Left lobe of liver (tissue), 2 donors: ENCODE measurements at places on chromosomes 1 and 21. TPM values are rescaled to one million over a fixed set of nuclear protein-coding genes. Genes with fewer than 3 reads are reported as not detected.

GRCh38 chr1:46735708-46736324 is 16.9 kb upstream of the EFCAB14 start:
- DNase-seq, result no peak

DNA sequence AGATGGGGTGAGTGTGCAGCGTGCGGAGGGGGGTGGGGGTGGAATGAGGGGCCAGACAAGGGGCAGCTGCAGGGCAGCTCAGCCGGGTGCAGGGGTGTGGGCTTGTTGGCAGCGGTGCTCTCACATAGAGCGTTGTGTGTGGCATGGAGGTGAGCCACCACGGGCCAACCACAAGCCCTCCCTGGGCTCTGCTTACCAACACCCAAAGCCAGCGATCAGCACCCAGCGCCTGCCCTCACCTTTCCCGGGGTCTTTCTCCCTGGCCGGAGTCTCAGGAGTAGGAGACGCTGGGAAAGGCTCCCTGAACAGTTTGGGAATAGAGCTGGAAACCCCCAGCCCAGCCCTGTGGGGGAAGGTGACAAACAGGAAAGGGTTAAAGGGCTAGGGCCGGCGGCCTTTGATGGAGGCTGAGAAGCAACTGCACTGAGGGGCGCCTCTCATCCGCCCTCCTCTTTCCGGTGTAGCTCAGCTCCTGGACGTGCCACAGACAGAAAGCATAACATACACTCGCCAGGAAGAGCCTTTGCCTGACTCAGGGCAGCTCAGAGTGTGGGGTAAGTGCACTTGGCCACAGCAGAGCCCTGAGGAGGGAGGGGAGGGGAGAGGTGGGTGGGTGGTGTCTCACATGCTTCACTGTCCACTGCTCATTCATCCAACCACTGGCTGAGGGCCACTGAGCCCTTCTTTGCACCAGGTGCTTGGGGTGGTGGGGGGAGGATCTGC is 577 bp downstream of the IKBKE start:
- no peak for DNase-seq

The VSIG8 gene
- total RNA-seq, result not detected

GRCh38 chr1:55640708-55641473 is 425.7 kb upstream of the USP24 start:
- no peak for DNase-seq

GRCh38 chr1:205505076-205505729 is 734 bp downstream of the CDK18 start:
- no peak for DNase-seq

The KRTAP6-1 gene
- not detected for total RNA-seq

The RNF187 gene
- 60.3 TPM for total RNA-seq

DNA sequence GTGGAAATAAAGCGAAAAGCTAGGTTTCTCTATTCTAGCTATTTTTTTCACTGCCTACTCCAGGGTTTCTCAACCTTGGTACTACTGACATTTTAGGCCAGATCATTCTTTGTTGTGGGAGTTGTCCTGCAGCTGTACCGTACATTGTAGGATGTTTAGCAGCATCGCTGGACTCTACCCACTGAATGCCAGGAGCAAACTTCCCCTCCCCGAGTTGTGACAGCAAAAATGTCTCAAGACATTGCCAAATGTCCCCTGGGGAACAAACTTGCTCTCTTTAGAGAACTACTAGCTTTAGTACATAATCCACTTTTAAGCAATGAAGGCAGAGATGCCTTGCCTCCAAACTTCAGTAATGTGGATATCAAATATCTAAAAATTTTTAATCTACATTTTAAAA is 122.8 kb downstream of the PLPPR5 start:
- no peak for DNase-seq

GRCh38 chr1:161066694-161067093 is 3.0 kb downstream of the ARHGAP30 start:
- DNase-seq, result no peak

DNA sequence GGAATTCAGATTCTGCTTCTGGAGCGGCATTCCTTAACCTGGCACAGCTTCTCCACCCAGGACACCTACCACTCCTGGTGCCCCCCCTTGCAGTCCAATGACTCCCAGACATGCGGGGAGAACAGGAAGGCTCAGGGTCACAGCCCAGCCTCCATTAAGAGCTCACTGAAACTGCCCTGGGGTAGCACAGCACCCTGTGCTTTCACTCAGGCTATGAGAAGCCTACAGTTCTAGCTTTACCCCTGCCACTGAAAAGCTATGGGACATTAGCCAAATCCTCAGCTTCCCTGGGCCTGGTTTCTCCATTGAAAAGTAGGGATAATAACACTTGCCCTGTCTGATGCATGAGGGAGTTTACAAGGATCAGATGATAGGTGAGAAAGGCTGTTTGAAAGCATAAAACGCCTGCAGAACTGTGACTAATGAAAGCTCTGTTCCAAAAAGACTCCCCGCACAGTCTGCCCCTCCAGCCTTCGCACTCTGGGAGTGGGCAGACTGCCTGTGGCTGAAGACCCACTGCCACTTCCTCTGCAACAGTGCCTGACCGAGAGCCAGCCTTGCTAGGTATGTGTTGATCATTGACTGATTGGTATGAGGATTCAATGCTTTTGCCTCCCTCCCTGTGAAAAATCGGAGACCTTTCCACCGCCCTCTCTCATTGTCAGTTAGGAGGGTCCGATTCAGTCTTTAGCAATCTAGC is 2.7 kb upstream of the CLDN19 start:
- DNase-seq, result no peak

- DNase-seq, result peak; percentile 64
Observed at GRCh38 chr1:9112961-9113880, 15.7 kb downstream of the GPR157 start.

DNA sequence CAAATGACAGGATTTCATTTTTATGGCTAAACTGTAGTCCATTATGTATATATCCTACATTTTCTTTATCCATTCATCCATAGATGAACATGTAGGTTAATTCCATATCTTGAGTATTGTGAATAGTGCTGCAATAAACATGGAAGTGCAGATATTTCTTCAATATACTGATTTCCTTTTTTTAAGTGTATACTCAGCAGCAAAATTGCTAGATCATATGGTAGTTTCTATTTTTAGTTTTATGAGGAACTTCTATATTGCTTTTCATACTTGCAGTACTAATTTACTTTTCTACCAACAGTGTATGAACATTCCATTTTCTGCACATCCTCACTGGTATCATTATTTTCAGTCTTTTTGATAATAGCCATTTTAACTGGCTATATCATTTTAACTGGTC is 30.1 kb downstream of the OR10J5 start:
- DNase-seq, result no peak

DNA sequence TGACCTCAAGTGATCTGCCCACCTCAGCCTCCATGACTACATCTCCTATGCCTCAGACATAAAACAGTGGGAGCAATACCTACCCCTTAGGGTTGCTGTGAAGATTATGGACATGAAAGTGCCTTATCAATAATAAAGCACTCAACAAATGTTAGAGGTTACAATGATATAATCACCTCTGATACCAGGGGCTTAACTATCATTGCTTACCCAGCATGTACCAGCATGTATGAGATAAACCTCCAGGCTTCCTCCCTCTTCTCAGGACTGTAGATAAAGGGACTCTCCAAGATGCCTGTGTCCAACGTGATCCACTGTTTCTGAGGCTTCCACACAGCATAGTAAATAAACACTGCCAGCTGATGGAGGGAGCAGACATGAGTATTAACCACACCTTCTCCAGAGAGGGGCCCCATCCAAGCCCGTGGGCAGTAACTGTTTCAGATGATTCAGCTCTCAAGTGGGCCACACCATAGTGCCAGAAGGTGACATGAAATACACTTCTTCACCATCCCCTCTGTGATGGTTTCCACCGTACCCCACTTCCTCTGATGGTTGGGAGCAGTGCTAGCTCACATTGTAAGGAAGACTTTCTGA is 26.2 kb downstream of the RHBDL2 start:
- DNase-seq, result no peak

DNA sequence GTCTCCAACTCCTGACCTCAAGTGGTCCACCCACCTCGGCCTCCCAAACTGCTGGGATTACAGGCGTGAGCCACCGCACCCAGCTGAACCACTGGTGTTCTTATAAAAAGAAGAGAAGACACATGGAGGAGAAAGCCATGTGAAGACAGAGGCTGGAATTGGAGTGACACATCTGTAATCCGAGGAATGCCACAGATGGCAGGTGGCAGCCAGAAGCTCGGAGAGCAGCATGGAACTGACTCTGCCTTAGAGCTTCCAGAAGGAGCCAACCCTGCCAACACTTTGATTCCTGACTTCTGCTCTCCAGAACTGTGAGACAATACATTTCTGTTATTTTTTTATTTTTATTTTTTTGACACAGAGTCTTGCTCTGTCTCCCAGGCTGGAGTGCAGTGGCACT is 59.0 kb upstream of the ATP2B4 start:
- no peak for DNase-seq

- DNase-seq, result no peak
Observed at GRCh38 chr1:101769520-101769919, 227.2 kb downstream of the OLFM3 start.

The SPRR4 gene
- not detected for total RNA-seq

GRCh38 chr1:37131281-37131680 is 97.0 kb upstream of the GRIK3 start:
- DNase-seq, result no peak

The C1orf53 gene
- total RNA-seq, result 7.0 TPM

DNA sequence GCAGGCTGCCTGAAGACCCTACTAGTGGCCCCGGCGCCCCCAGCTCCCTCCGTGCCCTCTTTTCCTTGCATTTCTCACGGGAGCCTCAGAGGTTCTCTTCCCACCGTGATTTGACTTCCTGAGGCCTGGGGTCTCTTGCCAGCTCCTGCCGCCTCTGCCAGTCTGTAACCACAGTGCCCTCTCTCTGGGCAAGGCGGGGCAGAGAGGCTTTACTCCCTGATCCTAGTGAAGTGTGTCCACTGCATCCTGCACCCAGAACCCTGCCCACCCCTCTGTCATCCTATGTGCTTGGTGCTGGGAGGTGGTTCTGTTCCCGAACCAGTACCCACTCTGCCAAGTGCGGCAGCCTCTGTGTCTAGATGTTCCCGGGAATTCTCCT is 2.4 kb downstream of the ESPN start:
- no peak for DNase-seq

The RUNX3 gene
- 0.86 TPM for total RNA-seq

- DNase-seq, result no peak
Observed at GRCh38 chr1:23561076-23561812, 1.9 kb upstream of the ID3 start.

GRCh38 chr1:225111000-225111399 is 181.5 kb downstream of the DNAH14 start:
- no peak for DNase-seq

The REN gene
- total RNA-seq, result 0.20 TPM
